ENCODE measurements at places on chromosomes 5 and 9.

GRCh38 chr9:121289772-121290370 lies 21.9 kb downstream of the GSN start:
- H3K27ac ChIP-seq = no peak overlapping the region
- H3K27me3 ChIP-seq = no peaks in the 10 kb centered on the region
- DNase-seq = no peak

- H3K27me3 ChIP-seq = no peaks in the 10 kb centered on the region
- H3K4me3 ChIP-seq = no peak overlapping the region
- DNase-seq = no peak
- H3K4me1 ChIP-seq = peaks cover 4% of the 10 kb centered on the region
- H3K36me3 ChIP-seq = no peaks in the 10 kb centered on the region
These were observed 96.6 kb downstream of the ADRB2 start for GRCh38 chr5:148923023-148923422.

GRCh38 chr9:76269789-76270188 lies 124.4 kb downstream of the RFK start:
- H3K4me3 ChIP-seq = no peak overlapping the region
- H3K27me3 ChIP-seq = no peaks in the 10 kb centered on the region
- no peak overlapping the region for H3K27ac ChIP-seq
- no peaks in the 10 kb centered on the region for H3K36me3 ChIP-seq

- DNase-seq = peak; percentile 76
- H3K4me3 ChIP-seq = no peak overlapping the region
- no peaks in the 10 kb centered on the region for H3K27me3 ChIP-seq
- no peaks in the 10 kb centered on the region for H3K36me3 ChIP-seq
These were observed 190.9 kb downstream of the FSTL4 start for GRCh38 chr5:133421394-133421793.

GRCh38 chr9:82209797-82210470 lies 221.4 kb downstream of the SPATA31D1 start:
- no peaks in the 10 kb centered on the region for H3K27me3 ChIP-seq
- no peak overlapping the region for H3K27ac ChIP-seq
- H3K4me1 ChIP-seq = no peaks in the 10 kb centered on the region
- no peak for DNase-seq
- no peaks in the 10 kb centered on the region for H3K36me3 ChIP-seq

GRCh38 chr9:111274737-111275136 lies 55.3 kb downstream of the OR2K2 start:
- no peak for DNase-seq
- H3K4me3 ChIP-seq = no peak overlapping the region
- no peaks in the 10 kb centered on the region for H3K4me1 ChIP-seq

- peaks cover 7% of the 10 kb centered on the region for H3K4me1 ChIP-seq
- no peaks in the 10 kb centered on the region for H3K27me3 ChIP-seq
- no peak overlapping the region for H3K4me3 ChIP-seq
- DNase-seq = no peak
- peaks cover 6% of the 10 kb centered on the region for H3K36me3 ChIP-seq
- no peak overlapping the region for H3K27ac ChIP-seq
These were observed 6.7 kb downstream of the FAM114A2 start for GRCh38 chr5:154031937-154032489.
